ENCODE measurements at places on chromosomes 2 and 18.

DNA sequence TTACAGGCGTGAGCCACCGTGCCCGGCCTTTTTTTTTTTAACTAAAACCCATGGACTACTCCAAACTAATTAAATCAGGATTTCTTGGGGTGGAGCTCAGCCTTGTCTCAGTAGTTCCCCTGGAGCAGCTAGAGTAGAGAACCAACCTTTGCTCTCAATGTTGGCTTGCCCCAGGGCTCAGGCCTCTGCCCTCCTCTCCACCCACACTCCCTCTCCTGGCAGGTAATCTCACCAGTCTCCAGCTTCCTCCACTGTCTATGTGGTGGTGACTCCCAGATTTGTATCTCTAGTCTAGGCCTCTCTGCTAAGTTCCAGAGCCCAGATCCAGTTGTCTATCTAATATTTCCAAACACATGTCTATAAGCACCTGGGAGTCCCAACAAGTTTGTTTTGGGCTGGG lies 9.6 kb upstream of the MTA3 start:
- DNase-seq, result no peak

GRCh38 chr2:148455791-148456190 lies 188.8 kb upstream of the EPC2 start:
- DNase-seq, result no peak

GRCh38 chr2:100812573-100812972 lies 7.4 kb upstream of the NPAS2 start:
- no peak for DNase-seq

DNA sequence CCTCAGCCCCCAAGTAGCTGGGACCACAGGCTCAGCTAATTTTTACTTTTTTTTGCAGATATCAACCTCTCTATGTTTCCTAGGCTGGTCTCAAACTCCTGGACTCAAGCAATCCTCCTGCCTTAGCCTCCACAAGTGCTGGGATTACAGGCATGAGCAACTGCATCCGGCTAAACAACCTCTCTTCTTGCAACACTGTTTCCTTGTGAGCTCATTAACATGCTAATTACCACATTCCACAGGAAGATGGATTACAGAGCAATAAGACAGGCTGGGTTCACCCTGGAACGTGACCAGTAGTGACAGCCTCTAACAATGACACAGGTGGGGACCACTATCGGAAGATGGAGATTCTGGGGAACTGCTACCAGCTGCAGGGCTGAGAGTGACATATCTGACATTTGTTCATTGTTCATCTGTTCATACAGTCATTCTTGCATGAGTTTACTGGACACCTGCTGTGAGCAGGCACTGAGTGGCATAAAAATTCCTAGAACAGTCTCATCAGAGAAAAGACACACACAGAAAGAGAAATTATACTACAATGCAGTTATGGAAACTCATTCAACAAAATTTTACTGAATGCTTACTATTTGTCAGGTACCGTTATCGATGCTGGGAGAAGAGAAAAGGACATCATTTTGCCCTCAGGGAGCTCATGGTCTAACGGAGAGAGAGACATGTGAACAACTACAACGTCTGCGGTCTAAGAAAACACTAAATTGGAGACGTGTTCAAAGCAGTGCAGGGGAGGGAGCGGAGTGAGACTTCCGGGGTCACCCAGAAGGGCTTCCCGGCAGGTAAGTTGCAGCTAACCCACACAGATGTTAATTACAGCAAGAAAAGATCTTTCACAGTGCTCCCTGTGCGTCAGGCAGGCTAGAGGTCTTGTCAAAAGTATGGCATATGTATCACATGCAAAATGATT lies 37.6 kb downstream of the PROC start:
- DNase-seq, result no peak

GRCh38 chr2:150428641-150429040 lies 58.8 kb downstream of the RND3 start:
- no peak for DNase-seq

- DNase-seq, result no peak
These were observed 73.2 kb downstream of the ASB1 start for GRCh38 chr2:238499731-238500580.

GRCh38 chr18:59604877-59605276 lies 92.3 kb downstream of the CCBE1 start:
- no peak for DNase-seq

DNA sequence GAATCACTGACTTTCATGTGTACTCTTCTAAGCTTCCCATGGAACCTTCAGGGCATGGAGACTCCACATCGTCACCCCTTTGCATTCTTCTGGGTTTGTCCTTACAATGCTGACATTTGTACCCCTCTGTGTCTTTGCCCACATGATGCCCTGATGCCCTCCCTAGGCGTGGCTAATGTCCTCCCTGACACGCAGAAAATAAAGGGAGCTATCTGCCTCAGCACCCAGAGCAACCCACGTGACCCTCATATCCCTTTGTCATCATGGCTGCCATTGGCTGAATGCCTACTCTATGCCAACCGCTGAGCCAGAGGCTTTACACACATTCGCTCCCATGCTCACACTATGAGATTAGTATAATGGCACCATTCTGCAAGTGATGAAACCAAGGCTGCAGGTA lies 86.4 kb upstream of the KLHL29 start:
- no peak for DNase-seq

- DNase-seq, result no peak
These were observed 236.4 kb downstream of the LRRTM1 start for GRCh38 chr2:80068038-80068731.

DNA sequence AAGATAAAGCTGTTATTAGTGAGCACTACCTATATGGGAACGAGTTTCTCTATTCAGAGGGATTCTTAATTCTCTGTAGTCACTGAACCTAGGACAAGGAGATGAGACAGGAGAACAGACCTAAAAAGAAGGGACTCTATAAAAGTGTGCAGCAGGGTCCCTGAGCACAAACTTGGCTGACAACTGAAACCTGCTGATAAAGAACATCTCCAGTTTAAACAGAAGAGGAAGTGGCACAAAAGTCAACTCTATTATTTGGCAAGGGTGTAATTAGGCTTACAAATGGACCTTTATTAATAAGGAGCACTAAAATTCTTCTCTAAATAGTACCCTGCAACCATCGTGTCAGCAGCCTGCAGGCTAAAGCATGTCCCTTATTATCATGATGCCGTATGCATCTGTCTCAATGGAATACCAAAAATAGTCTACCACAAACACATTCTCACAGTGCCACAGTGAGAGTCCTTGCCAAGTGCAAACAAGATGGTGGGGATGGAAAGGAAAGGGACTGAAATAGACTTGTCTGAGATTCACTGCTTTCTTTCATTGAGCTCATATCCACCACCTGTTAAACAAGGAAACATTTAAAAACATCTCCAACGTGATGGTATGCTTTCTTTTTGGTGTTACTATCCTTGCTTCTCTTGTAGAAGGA lies 260.2 kb downstream of the INSIG2 start:
- DNase-seq, result no peak

GRCh38 chr2:121118951-121119350 lies 166.1 kb downstream of the TFCP2L1 start:
- DNase-seq, result no peak

DNA sequence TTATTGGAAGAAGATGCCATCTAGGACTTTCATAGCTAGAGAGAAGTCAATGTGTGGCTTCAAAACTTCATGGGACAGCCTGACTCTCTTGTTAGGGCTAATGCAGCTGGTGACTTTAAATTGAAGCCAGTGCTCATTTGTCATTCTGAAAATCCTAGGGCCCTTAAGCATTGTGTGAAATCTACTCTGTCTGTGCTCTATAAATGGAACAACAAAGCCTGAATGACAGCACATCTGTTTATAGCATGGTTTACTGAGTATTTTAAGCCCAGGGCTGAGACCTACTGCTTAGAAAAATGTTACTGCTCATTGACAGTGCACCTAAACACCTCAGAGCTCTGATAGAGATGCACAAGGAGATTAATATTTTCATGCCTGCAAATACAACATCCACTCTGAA lies 30.8 kb downstream of the ZNF892 start:
- DNase-seq, result no peak

DNA sequence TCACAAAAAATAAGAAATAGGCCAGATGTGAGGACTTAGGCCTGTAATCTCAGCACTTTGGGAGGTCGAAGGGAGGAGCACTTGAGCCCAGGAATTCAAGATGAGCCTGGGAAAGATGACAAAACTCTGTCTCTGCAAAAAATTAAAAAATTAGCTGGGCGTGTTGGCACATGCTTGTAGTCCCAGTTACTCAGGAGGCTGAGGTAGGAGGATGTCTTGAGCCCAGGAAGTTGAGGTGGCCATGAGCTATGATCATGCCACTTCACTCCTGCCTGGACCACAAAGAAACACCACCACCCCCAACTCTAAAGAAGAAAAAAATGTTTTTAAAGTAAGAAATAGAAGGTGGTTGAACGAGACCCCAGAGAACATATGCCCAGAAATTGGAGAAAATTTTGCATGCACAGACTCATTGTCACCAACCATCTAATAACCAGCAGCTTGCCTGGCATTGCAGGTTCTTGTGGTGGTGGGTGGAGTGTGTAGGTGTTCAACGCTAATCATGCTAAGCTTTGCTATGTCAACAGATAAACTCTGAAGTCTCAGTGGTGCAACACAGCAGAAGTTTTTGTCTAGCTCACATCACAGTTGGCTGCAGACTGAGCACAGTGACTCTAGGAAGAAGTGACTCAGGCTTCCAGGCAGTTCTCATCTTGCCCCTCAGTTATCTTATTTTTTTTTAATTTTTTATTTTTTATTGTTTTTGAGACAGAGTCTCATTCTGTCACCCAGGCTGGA lies 18.6 kb downstream of the ARL4C start:
- peak; percentile 39 for DNase-seq

- DNase-seq, result no peak
These were observed 416.0 kb upstream of the HS6ST1 start for GRCh38 chr2:128734521-128735295.

GRCh38 chr2:196290136-196290535 lies 118.8 kb upstream of the STK17B start:
- DNase-seq, result no peak

GRCh38 chr2:230711224-230711623 lies 1.4 kb upstream of the CAB39 start:
- no peak for DNase-seq

- no peak for DNase-seq
These were observed 102.2 kb upstream of the XPO1 start for GRCh38 chr2:61640406-61640805.

DNA sequence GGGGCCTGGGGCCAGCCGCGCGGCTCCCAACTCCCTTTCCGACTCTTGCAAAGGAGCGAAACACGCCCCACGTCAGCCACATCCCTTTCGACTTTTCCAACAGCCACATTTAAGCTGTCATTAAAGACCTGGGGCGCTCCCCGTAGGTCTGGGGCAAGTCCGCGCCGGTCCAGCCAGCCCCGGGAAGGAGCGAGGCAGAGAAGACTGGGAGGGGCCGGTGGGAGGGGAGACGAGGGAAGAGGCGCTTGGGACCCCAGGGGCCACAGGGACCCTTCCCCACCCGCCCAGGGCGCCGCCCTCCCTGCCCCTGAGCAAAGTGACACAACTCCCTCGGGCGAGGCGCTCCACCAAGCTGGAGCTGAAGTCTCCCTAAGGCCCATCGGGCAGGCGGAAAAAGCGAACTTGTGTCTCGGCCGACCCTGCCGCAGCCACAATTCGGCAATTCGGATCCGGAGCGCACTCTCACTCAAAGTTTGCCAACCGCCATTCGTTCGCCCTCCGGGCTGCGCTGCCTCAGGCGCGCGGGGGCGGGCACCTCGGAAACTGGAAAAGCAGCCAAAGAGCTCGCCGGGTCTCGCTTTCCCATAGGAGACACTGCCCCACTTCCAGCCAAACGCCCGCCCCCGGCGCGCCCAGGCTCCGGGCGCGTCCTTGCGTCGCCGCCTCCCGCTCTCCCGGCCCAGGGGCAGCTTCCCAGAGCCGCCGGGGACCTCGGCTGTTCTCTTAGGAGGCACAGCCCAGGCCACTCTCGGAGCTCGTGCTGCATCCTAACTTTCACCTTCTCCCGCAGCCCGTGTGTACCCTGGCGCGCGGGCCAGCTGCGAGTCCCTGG lies 1.1 kb upstream of the KCTD1 start:
- peak; percentile 47 for DNase-seq

- DNase-seq, result no peak
These were observed 398.7 kb downstream of the DSEL start for GRCh38 chr18:67117804-67118203.

- DNase-seq, result no peak
These were observed 573 bp downstream of the PAIP2B start for GRCh38 chr2:71226096-71226964.

GRCh38 chr2:95317123-95317500 lies 20.0 kb downstream of the KCNIP3 start:
- DNase-seq, result no peak

DNA sequence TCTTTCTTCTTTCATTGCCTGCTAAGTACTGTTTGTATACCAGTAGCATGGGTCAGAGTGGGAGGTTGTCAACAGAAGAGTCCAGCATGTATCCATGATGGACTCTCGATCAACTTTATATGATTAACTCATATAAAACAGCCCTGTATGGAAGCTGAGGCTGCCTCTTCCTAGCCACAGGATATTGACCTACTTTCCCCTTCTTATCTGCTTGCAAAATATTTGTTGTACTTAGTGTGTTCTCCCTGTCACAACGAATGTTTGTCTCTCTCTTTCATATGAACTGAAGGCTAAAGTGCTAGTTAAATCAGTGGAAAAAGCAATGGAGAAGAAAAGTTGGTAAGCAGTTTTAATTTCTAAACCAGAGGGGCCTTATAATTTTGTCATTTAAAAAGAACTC lies 17.8 kb downstream of the MYO1B start:
- DNase-seq, result no peak

GRCh38 chr2:18950361-18950851 lies 361.0 kb upstream of the NT5C1B start:
- DNase-seq, result no peak

GRCh38 chr2:112481050-112481527 lies 867 bp upstream of the TTL start:
- DNase-seq, result peak; percentile 87

- DNase-seq, result no peak
These were observed 47.7 kb upstream of the SELENOI start for GRCh38 chr2:26298286-26298637.

GRCh38 chr2:240435948-240436682 lies 652 bp downstream of the GPC1 start:
- DNase-seq, result no peak

GRCh38 chr2:157657101-157657500 lies 28.4 kb upstream of the ACVR1C start:
- DNase-seq, result no peak
